ENCODE measurements at places on chromosomes 16 and 17. TPM values are rescaled to one million over a fixed set of nuclear protein-coding genes. Genes with fewer than 3 reads are reported as not detected.

The OR3A3 gene
- total RNA-seq = not detected

- H3K4me3 ChIP-seq = peak overlapping the region; percentile 36
- H3K27ac ChIP-seq = no peak overlapping the region
Observed at GRCh38 chr17:58232707-58233156, 5.7 kb upstream of the LPO start.

DNA sequence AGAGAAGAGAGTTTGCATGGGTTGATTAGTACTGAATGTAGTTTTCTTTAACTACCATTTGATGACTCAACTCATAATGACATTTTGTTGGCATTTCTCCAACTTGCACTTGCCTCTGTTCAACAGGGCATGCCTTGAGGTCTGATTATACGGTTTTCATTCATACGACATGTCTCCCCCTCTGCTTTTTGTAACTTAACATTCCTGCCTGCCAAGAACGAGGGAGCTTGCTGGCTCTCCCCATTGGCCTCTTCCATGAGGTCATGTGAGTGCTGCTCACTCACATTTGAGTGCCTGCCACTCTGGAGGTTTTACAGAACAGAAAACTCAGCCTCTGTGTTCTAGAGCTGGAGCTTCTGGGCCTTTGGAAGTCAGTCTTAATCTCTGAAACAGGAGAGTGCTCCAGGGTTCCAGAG, 19.7 kb downstream of the MAP2K6 start:
- H3K36me3 ChIP-seq = peaks cover 14% of the 10 kb centered on the region
- H3K4me3 ChIP-seq = no peak overlapping the region
- H3K27me3 ChIP-seq = no peaks in the 10 kb centered on the region
- no peak overlapping the region for H3K27ac ChIP-seq

DNA sequence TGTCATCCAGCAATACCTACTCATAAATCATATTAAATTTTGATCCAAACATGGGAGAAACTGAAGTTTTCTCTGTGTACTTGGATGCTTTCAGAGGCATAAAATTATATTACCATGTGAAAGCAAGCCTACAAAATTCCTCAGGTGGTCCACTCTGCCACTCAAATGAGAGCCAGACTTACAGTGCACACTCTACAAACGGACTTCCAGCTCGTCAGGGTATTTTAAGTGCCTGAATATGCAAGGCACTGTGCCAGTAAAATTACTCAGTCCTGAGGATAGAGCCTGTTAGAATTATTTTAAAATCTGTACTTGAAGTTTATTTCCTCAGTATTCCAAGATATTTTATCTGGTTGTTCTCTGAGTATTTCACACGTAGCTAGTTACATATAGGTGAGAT, 54.5 kb downstream of the TENT4B start:
- H3K27me3 ChIP-seq = no peaks in the 10 kb centered on the region
- H3K4me3 ChIP-seq = no peak overlapping the region
- DNase-seq = no peak
- peaks cover 17% of the 10 kb centered on the region for H3K4me1 ChIP-seq

GRCh38 chr16:23826528-23827045, 9.2 kb upstream of the PRKCB start:
- no peak for DNase-seq
- peak overlapping the region; percentile 91 for H3K27ac ChIP-seq
- peak overlapping the region; percentile 69 for H3K4me3 ChIP-seq
- H3K4me1 ChIP-seq = peaks cover 23% of the 10 kb centered on the region
- H3K27me3 ChIP-seq = no peaks in the 10 kb centered on the region
